ENCODE measurements at places on chromosomes 12 and 14.
A peak's percentile ranks its signal among the peaks of the same experiment; 100 is the strongest.

DNA sequence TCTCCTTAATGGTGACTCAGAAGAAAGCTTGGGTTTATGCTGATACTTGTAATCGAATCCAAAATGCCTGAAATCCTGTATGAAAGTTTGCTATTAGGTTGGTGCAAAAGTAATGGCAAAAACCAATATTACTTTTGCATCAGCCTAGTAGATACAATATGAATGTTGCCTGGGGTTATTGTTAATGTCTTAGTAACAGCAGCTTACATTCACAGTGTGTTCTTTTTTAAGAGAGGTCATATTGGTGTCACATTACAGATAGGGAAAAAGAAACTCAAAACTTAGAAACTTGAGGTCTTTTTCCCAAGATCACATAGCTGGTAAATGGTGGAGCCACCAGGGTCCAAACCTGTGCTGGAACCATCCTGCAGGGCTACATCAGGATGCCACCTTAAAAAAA is 25.2 kb downstream of the SRGAP1 start:
- no peak for DNase-seq

GRCh38 chr14:99327458-99328250 is 55.7 kb upstream of the BCL11B start:
- no peak for DNase-seq

DNA sequence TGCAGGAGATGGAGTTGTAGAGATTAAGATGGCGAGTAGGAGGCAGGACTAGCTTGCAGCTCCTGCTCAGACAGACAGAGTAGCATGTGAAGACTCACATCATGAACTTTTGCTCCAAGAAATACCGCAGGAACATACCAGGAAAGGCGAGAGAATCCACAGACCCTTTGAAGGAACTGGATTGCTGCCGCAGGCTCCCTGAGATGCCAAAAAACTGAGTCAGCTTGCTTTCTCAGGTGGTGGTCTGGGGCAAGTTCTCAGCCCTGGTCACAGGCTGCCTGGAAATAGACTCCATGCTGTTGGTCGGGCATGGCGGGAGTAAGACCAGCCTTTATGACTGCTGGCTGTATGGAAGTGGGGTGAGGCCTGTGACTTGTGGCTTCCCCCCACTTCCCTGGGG is 163.6 kb upstream of the NAV3 start:
- no peak for DNase-seq

- no peak for DNase-seq
Measured at GRCh38 chr12:130226771-130227170, 64.5 kb downstream of the FZD10 start.

- DNase-seq: no peak
Measured at GRCh38 chr12:46855760-46856159, 30.0 kb upstream of the SLC38A4 start.

DNA sequence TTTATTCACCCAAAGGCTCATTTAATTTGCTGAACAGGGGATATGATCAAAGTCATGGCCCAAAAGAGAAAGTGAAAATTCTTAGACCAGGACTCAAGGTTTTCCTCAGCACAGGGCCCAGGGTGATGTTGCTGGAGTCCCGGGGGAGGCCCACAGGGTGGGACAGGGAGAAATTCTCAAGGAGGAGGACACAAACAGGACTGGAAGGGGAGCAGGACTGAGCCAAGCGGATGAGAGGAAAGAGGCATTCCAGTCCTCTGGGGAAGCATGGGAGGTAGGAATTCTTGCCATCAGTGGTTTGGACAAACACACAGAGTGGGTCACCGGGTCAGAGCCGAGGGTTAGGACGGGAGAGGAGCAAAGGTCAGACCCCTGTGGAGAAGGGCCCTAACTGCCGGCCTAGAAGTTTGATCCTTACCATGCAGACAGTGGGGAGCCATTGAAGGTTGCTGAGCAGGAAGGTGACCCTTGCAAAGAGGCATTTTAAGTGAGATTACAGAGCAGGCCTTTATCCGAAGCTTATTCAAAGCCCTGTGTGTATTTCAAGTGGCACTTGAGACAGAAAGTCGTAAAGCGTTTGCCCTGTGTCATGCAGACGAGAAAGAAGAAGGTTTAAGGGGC is 68.4 kb upstream of the PTGR2 start:
- DNase-seq: no peak

DNA sequence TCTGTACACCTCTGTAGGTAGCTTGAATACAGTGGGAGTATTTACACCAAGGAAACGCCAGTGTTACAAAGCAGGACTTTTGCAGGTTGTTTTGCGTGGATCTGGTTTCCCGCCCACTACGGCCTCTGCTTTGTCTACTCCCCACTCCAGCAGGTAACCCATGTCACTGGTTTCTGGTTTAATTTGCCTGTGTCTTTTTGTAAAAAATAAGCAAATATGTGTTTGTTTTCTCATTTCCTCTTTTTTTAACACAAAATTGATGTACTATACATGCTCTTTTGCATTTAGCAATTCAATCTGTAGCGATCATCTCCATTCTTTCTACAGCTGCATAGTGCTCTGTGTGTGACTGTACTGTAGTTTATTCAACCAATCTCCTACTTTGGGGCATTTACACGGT is 43.4 kb upstream of the SCN8A start:
- no peak for DNase-seq

DNA sequence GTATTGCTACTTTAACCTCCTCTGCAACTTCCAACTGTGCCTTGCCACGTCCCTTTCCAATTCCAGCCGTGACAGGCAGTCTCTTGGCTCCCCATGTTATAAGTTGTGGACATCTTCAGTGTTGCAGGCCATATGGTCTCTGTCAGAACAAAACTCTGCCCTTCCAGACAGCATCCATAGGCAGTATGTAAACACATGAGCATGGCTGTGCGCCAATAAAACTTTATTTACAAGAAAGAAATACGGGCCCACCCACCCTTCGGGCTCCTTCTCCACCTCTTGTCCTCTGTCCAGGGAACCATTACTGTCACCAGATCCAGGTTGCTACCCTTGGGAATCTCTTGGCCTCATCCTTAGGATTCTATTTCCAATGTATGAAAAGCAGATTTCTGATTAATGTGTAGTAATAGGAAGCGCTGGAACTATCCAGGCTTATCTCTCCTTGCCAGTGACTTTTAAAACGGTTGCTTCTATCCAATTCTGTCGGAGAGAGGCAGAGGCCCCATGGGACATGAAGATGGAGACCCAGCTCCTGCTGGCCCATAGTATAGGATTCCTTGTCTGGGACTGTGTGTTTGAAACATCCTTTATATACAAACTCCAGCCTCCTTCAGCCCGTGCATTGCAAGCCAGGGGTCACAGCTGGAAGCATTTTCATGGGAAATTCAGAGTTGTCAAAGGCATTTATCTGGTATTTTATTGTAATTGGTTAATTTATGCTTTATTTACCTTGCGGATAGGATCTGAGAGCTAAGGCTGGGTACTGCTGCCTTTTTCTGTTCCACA is 114.4 kb downstream of the ZNF664 start:
- no peak for DNase-seq

GRCh38 chr14:23544511-23545447 is 6.8 kb downstream of the ZFHX2 start:
- no peak for DNase-seq

- no peak for DNase-seq
Measured at GRCh38 chr12:112524676-112525425, 106.1 kb downstream of the PTPN11 start.

DNA sequence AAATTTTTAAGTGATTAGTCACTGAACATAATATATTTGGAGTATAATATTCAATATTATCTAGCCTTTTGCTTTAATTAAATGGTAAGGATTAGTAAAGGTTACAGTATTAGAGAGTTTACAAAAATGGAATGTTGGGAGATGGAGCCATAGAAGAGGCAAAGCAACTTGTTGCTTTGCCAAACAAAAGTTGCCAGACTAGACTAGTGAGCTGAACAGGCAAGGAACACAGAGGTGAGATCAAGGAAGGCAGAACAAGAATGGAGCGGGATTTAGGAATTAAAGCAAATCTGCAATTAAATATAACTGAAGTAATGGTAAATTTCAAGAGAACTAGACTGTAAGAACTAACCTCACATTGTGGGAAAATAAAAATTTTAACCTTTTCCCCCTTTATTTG is 5.1 kb downstream of the ARF6 start:
- no peak for DNase-seq

GRCh38 chr12:119168721-119169120 is 10.0 kb upstream of the HSPB8 start:
- no peak for DNase-seq

GRCh38 chr14:102285106-102285505 is 19.9 kb downstream of the MOK start:
- no peak for DNase-seq

- DNase-seq: no peak
Measured at GRCh38 chr14:103418481-103418818, 33.2 kb downstream of the MARK3 start.

GRCh38 chr12:3537719-3538465 is 46.9 kb downstream of the PRMT8 start:
- no peak for DNase-seq

DNA sequence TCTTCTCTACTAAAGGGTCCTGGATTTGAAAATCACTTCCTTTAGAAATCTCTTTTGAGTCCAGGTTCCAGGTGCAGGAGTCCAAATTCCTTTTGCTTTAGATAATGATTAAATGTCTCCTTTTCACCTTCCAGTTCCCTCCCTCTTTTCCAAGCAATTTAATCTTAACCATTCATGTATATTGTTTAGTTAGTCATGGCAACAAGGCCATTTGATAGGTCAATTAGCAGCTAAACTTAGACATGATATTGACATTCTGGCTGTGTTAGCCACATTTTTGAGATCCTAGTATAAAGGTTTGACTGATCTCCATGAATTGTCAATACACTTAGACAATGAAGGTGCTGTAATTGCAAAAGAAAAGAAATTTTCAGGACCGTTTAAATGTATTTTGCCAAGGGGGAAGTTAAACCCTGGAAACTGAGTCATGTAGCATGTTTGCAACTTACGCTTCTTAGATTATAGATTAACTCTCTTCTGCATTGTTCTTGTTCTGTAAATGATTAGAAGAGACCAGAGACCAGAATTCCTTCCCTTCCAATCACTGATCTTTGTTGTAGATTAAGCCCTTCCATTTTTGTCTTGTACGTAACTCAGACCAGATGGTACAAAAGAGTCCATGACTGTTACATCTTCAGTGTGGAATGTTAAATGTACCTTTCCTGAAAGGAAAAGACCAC is 12.4 kb upstream of the C12orf75 start:
- DNase-seq: no peak

DNA sequence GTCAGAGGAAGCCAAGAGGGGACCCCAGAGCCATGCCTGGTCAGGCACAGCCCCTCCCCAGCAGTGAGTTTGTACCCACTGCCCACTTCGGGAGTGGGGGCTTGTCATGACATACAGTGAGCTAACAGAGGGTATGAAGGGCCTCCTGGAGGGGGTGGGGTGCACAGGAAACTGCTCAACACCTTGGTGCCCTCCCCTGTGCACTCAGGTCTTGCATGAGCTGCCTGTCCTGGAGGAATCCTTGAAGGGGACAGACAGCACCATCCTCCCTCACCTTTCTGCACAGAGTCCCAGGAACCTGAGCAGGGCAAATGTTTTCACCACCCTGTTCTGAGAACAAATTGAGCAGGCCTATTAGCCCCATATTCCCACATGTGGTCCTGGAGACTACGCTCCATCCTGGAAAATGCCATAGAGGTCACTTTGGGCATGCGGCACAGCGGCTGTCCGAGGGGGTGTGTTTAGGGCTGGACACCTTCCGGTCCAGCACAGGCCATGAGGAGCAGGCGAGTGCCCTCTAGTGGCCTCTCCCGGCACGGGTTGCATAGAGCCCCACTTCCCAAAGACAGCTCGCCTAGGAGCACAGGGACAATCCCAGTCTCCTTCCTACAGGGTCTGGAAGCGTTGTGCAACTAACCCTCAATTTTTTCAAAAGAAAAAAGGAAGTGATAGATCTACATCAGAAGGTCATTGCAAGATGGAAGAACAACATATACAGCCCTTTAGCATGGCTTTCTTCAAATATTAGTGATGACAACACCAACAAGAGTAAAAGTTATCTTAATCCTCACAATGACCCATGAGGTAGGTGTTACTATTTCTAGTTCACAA is 31.9 kb upstream of the ZFP36L1 start:
- DNase-seq: peak; percentile 34

DNA sequence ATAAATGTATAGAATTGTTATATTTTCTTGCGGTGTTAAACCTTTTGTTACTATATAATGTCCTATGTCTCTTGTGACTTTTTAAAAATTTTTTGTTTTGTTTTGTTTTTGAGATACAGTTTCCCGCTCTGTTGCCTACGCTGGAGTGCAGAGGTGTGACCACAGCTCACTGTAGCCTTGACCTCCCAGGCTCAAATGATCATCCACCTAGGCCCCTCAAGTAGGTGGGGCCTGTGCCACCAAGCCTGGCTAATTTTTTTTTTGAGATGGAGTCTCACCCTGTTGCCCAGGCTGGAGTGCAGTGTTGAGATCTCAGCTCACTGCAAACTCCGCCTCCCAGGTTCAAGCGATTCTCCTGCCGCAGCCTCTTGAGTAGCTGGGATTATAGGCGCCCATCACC is 26.5 kb upstream of the RCOR1 start:
- DNase-seq: no peak
